ENCODE measurements at places on chromosomes 6 and 20. TPM values are rescaled to one million over a fixed set of nuclear protein-coding genes. Genes with fewer than 3 reads are reported as not detected.

Gene CDC5L
- total RNA-seq = 26.4 TPM

Gene ADIG
- not detected for total RNA-seq

Gene SIGLEC1
- total RNA-seq = not detected

Gene PTCRA
- total RNA-seq = not detected

Gene UBD
- not detected for total RNA-seq

Gene TOX2
- total RNA-seq = 2.4 TPM

Gene WFDC10B
- not detected for total RNA-seq

Gene GTSF1L
- total RNA-seq = not detected

Gene ME1
- 16.7 TPM for total RNA-seq

DNA sequence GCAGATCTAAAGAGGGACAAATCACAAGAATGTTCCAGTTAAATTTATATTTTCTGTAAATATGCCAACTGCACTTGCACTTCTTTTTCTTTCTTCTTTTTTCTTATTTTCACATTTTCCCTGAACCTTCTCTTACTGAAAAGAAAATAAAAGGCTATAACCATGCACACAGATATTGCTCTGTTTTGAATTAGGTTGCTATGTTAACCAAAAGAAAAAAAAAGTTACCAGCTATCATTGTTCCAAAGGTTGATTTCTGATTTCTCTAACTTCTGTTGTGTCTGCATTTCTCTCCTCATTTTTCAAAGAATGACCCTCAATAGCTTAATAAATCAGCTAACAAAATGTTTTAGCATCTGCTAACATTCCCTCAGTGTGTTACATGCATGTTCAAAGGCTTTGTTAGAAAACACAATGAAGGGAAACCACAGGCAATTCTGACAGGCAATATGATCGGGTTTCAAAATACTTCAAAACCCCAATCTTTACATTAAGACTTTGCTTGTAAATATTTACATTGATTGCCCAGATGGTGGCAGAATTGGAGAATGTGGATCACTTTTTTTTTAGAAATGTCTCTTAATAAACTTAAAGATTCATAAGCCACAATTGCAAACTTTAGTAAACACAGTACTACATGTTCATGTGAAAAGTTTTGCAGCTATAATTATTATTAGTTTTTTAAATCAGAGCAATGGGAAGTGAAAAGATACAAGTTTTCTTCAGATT is 928.3 kb upstream of the FLRT3 start:
- no peaks in the 10 kb centered on the region for H3K36me3 ChIP-seq
- no peaks in the 10 kb centered on the region for H3K27me3 ChIP-seq
- H3K4me3 ChIP-seq = no peak overlapping the region
- no peak overlapping the region for H3K27ac ChIP-seq
- no peaks in the 10 kb centered on the region for H3K4me1 ChIP-seq
- DNase-seq = no peak

GRCh38 chr20:667351-668034 is 8.1 kb downstream of the SCRT2 start:
- peak; percentile 55 for DNase-seq
- peaks cover 41% of the 10 kb centered on the region for H3K27me3 ChIP-seq
- H3K4me3 ChIP-seq = no peak overlapping the region
- H3K36me3 ChIP-seq = no peaks in the 10 kb centered on the region

GRCh38 chr6:36873612-36874442 is 776 bp downstream of the PPIL1 start:
- peaks cover 17% of the 10 kb centered on the region for H3K36me3 ChIP-seq
- peak; percentile 38 for DNase-seq
- peak overlapping the region; percentile 88 for H3K4me3 ChIP-seq
- H3K27me3 ChIP-seq = no peaks in the 10 kb centered on the region
- H3K4me1 ChIP-seq = peaks cover 14% of the 10 kb centered on the region

GRCh38 chr6:8707956-8708772 is 272.8 kb upstream of the SLC35B3 start:
- DNase-seq = peak; percentile 75
- H3K36me3 ChIP-seq = no peaks in the 10 kb centered on the region
- peak overlapping the region; percentile 47 for H3K27ac ChIP-seq
- no peaks in the 10 kb centered on the region for H3K27me3 ChIP-seq
- H3K4me3 ChIP-seq = peak overlapping the region; percentile 63
- H3K4me1 ChIP-seq = peaks cover 9% of the 10 kb centered on the region

GRCh38 chr20:32470025-32470861 is 112.1 kb downstream of the ASXL1 start:
- DNase-seq = peak; percentile 31
- no peaks in the 10 kb centered on the region for H3K36me3 ChIP-seq
- H3K4me3 ChIP-seq = no peak overlapping the region
- H3K27ac ChIP-seq = no peak overlapping the region
- no peaks in the 10 kb centered on the region for H3K27me3 ChIP-seq

- no peaks in the 10 kb centered on the region for H3K27me3 ChIP-seq
- H3K4me1 ChIP-seq = peaks cover 13% of the 10 kb centered on the region
- peak; percentile 95 for DNase-seq
- no peak overlapping the region for H3K4me3 ChIP-seq
Measured at GRCh38 chr6:89999154-89999553, 104.9 kb downstream of the GJA10 start.

- DNase-seq = no peak
- H3K4me1 ChIP-seq = no peaks in the 10 kb centered on the region
- no peaks in the 10 kb centered on the region for H3K36me3 ChIP-seq
- no peak overlapping the region for H3K27ac ChIP-seq
- H3K4me3 ChIP-seq = no peak overlapping the region
Measured at GRCh38 chr6:108168501-108169463, 3.0 kb downstream of the NR2E1 start.

- no peaks in the 10 kb centered on the region for H3K27me3 ChIP-seq
- DNase-seq = no peak
- H3K4me1 ChIP-seq = peaks cover 11% of the 10 kb centered on the region
- H3K4me3 ChIP-seq = no peak overlapping the region
- H3K36me3 ChIP-seq = peaks cover 43% of the 10 kb centered on the region
Measured at GRCh38 chr6:15472621-15473020, 190.2 kb downstream of the DTNBP1 start.

DNA sequence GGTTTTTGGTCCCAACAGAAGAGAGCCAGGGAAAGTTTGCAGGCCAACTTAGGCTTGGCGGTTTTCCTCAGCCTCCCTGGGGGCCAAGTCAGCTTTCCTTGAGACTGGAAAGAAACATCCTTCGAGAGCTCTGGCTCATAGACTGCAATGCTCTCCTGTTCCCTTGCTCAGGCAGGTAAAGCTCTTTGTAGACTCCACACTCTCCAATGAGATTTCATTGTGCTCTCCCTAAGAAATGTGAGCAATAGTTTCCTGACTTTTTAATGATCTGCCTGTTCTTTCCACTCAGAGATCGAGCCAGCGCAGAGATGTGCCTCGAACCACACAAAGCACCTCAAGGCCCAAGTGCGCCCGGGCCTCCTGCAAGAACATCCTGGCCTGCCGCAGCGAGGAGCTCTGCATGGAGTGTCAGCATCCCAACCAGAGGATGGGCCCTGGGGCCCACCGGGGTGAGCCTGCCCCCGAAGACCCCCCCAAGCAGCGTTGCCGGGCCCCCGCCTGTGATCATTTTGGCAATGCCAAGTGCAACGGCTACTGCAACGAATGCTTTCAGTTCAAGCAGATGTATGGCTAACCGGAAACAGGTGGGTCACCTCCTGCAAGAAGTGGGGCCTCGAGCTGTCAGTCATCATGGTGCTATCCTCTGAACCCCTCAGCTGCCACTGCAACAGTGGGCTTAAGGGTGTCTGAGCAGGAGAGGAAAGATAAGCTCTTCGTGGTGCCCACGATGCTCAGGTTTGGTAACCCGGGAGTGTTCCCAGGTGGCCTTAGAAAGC is 13.9 kb downstream of the TNFAIP3 start:
- no peak overlapping the region for H3K27ac ChIP-seq
- H3K36me3 ChIP-seq = peaks cover 100% of the 10 kb centered on the region
- DNase-seq = no peak
- H3K27me3 ChIP-seq = no peaks in the 10 kb centered on the region
- H3K4me3 ChIP-seq = no peak overlapping the region

GRCh38 chr6:168927026-168927425 is 326.6 kb downstream of the THBS2 start:
- DNase-seq = no peak
- no peaks in the 10 kb centered on the region for H3K27me3 ChIP-seq
- no peaks in the 10 kb centered on the region for H3K4me1 ChIP-seq
- H3K4me3 ChIP-seq = no peak overlapping the region
- H3K36me3 ChIP-seq = no peaks in the 10 kb centered on the region
- H3K27ac ChIP-seq = no peak overlapping the region

GRCh38 chr6:56890683-56891429 is 64.1 kb upstream of the BEND6 start:
- H3K4me3 ChIP-seq = no peak overlapping the region
- peaks cover 5% of the 10 kb centered on the region for H3K36me3 ChIP-seq
- peak overlapping the region; percentile 57 for H3K27ac ChIP-seq
- DNase-seq = peak; percentile 66

DNA sequence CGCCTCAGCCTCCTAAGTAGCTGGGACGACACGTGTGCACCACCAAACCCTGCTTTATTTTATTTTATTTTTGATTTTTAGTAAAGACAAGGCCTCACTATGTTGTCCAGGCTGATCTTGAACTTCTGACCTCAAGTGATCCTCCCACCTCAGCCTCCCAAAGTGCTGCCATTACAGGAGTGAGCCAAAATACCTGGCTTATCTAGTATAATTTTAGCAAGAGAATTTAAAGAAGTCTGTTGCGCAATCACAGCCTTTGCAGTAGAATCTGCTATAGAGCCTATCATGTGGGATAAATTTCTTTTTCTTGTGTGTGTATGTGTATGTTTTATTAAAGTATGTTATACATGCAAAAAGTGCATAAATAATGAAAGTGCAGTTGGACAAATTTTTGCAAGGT is 92.1 kb upstream of the ANKEF1 start:
- peaks cover 3% of the 10 kb centered on the region for H3K27me3 ChIP-seq
- H3K27ac ChIP-seq = no peak overlapping the region
- no peak overlapping the region for H3K4me3 ChIP-seq
- DNase-seq = no peak

GRCh38 chr20:59412875-59413284 is 112.5 kb downstream of the EDN3 start:
- peaks cover 80% of the 10 kb centered on the region for H3K27me3 ChIP-seq
- H3K4me1 ChIP-seq = no peaks in the 10 kb centered on the region
- H3K36me3 ChIP-seq = no peaks in the 10 kb centered on the region
- no peak overlapping the region for H3K27ac ChIP-seq
- DNase-seq = no peak

DNA sequence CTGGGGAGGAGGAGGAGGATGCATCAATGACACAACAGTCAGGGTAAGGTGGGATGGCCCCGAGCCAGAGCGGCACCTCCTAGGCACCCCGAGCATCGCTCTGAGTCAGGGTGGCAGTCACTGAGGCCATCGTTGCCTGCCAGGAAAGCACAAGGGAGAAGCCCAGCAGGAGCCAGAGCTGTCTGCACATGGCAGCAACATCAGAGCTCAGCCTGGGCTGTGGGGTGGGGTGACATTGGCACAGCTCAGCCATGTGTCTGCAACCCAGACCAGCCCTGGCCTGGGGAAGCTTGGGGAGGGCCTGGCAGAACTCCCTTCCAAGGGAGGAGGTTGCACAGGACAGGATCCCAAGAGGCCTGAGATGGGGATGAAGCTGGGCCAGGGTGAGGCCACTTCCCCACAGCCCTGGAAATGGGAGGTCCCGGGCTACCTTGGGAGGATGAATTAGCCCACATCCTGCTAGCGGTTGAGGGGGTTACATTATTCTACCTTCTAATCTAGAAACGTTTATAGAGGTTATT is 255.6 kb downstream of the MAFB start:
- H3K27me3 ChIP-seq = no peaks in the 10 kb centered on the region
- H3K27ac ChIP-seq = peak overlapping the region; percentile 36
- H3K4me3 ChIP-seq = no peak overlapping the region
- H3K36me3 ChIP-seq = no peaks in the 10 kb centered on the region
- DNase-seq = no peak

DNA sequence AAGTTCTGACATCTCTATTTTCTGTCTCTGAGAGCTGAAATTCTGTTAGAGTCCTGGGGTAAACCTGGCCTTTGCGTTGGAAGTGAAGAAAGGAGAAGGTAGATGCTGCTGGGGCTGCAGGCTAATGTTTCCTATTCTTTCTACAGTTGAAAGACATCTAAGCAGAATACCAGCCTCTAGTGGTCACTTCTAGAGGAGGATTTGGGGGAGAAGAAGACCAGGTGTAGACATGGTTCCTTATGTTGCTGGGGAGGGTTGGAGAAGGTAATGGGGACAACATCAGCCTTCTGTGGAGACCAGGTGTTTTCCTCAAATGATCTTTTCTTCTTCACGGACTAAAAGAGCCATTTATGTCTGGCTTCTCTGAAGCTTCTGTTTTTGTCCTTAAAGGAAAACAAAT is 62.6 kb downstream of the BTBD3 start:
- H3K27ac ChIP-seq = no peak overlapping the region
- DNase-seq = no peak
- no peaks in the 10 kb centered on the region for H3K36me3 ChIP-seq

- no peak overlapping the region for H3K27ac ChIP-seq
- peaks cover 13% of the 10 kb centered on the region for H3K27me3 ChIP-seq
- DNase-seq = no peak
- H3K4me3 ChIP-seq = no peak overlapping the region
Measured at GRCh38 chr6:34071136-34071883, 74.6 kb downstream of the GRM4 start.

- H3K27me3 ChIP-seq = no peaks in the 10 kb centered on the region
- H3K36me3 ChIP-seq = peaks cover 31% of the 10 kb centered on the region
- no peak overlapping the region for H3K27ac ChIP-seq
- H3K4me1 ChIP-seq = peaks cover 5% of the 10 kb centered on the region
- DNase-seq = no peak
Measured at GRCh38 chr6:149500096-149500495, 15.3 kb upstream of the ZC3H12D start.

DNA sequence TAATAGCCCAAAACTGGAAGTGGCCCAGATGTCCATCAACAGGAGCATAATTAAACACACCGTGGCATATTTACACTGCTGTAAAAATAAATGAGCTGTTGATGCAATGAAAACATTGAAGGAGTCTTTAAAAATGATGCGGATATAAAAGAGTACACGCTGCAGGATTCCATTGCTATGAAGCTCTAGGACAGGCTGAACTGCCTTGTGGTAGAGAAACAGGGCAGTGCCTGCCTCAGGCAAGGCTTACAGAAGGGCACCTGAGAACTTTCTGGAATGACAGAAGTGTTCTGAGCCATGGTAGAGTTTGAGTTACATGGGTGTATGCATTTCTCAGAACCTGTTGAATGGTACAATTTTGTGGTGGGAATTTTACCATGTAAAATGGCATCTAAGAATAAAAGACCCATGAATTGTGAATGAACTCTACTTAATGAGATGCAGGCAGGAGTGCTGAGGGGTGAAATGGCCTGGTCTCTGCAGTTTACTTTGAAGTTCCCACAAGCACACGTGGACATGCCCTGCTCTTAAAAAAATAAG is 45.3 kb upstream of the RIN2 start:
- no peaks in the 10 kb centered on the region for H3K36me3 ChIP-seq
- no peak overlapping the region for H3K27ac ChIP-seq

DNA sequence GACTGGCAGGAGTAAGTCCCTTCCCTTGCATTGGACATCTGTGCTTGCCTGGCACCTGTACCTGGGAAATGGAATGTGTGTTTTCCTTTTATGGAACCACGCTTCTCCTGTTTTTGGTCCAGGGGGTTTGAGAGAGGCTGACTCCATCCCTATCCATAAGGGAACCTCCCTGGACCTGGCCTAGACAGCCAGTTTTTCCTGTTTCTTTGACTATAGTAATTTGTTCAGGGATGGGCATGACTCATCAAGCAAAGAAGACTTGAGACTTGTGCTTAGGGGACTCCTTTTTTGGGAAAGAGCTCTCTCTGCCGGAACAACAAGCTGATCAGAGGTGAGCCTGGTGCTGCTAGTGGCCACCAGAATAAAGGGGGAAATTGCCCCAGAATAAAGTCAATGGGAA is 393.8 kb downstream of the CDH26 start:
- H3K4me3 ChIP-seq = no peak overlapping the region
- no peaks in the 10 kb centered on the region for H3K36me3 ChIP-seq
- no peak overlapping the region for H3K27ac ChIP-seq
- no peaks in the 10 kb centered on the region for H3K27me3 ChIP-seq

All from MCF 10A (cell line).